ENCODE measurements at places on chromosomes 1 and 21. TPM values are rescaled to one million over a fixed set of nuclear protein-coding genes. Genes with fewer than 3 reads are reported as not detected.

DNA sequence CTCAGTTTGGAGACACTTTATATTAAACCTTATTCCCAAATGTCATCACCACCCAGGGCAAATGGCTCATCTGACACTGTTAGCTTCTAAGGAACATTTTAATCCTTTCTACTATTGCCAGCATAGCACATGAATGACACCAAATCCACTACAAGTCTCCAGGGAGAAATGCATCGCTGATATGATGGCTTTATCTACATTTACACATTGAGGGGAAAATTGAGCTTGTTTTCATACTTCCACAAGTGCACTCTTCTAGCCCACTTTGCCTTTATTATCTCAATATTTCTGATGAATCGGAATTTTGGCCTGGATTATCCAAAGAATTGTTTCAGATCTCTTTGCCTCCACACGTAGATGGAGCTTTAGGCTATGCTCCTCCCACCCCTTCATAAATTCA is 75.4 kb downstream of the RUNX1 start:
- DNase-seq = no peak

DNA sequence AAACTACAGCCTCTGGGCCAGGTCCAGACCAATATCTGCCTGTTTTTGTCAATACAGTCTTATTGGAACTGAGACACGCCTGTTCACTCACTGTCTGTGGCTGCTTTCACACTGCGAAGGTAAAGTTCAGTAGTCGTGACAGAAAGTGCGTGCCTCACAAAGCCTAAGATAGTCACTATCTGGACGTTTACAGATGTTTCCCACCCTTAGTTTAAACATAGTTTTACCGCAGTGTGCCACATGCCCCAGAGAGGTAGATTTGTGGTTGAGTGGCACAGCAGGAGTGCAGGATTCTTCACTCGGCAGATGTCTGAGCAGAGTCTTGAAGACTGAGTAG is 61.9 kb downstream of the NFASC start:
- no peak for DNase-seq

The AK5 gene
- not detected for total RNA-seq

GRCh38 chr21:33171616-33172169 is 58.0 kb upstream of the IFNAR2 start:
- no peak for DNase-seq

DNA sequence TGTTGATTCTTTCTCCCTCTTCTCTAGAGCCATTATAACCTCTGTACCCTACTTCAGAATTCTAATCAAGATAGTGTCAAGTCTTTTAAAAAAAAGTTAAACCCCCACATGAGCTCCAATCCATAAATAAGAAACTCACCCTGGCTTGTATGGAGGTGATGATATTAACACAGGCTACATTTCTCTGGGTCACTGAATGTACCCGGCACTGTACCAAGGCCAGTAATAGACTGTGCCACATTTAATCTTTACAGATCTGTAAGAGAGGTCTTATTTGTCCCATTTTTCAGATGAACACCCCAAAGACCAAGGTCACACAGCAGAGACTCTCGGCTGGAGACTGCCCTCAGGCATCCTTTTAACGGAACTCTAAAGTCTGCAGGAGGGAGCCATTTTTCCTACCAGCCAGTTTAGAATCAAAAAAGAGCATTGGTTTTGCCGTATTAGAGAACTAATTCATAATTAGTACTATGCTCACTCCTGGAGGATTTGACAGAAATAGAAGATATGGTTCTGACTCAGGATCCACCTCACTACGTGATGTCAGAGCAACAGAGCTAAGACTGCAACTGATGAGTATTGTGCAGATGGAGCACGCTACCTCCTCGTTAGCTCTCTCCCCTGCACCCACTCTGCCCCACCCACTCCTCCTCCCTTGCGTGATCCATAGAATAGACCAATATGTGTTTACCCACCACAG is 217.2 kb upstream of the HOOK1 start:
- DNase-seq = no peak

GRCh38 chr1:95086949-95087533 is 14.3 kb upstream of the ALG14 start:
- no peak for DNase-seq

DNA sequence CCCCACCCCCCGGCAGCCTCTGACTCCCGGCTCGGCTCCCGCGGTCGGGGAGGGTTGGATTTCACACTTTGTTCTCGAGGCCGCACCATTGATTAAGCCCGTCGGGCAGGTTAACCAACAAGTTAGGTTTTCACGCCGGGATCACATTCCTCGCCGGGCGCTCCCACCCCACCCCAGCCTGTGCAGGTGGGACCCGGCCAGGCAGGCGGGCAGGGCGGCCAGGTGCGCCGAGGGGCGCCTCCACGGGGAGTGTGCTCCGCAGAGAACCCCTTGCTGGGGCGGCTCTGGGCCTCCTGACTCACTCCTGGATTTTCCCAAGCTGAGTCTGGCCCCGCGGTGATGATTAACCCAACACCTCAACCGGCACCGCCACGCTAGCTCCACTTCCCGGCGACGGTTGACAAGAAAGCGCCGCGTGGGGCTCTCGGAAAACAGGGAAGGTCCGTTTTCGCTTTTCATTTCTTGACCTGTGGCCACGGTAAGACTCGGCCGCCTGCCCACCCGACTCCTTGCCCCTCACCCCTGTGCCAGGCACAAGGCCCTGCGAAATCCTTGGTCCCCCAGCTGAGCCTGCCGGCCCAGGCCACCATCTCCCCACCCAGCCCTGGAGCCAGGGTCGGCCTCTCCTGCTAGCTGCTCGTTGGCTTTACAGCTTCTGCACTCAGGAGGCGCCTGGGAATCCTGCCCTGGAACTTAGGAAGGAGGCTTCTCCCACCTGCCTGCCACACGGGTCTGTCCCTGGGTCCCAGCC is 8.8 kb upstream of the TTLL10 start:
- peak; percentile 51 for DNase-seq

GRCh38 chr21:16863908-16864307 is 648.9 kb upstream of the CXADR start:
- DNase-seq = no peak

GRCh38 chr21:46284077-46284644 is 1.2 kb downstream of the MCM3AP start:
- DNase-seq = no peak

- DNase-seq = no peak
Observed at GRCh38 chr1:228923973-228924686, 188.9 kb downstream of the RHOU start.

GRCh38 chr1:194103101-194103500 is 916.7 kb upstream of the B3GALT2 start:
- DNase-seq = no peak

- no peak for DNase-seq
Observed at GRCh38 chr1:174174461-174175329, 15.4 kb downstream of the RABGAP1L start.

GRCh38 chr21:39004634-39005501 is 178.4 kb downstream of the PSMG1 start:
- no peak for DNase-seq

The CD48 gene
- total RNA-seq = 0.76 TPM

- DNase-seq = no peak
Observed at GRCh38 chr1:182685215-182685614, 828 bp upstream of the RGS8 start.

- no peak for DNase-seq
Observed at GRCh38 chr1:14495996-14496395, 102.5 kb upstream of the KAZN start.

- no peak for DNase-seq
Observed at GRCh38 chr1:183898001-183898396, 93.1 kb downstream of the RGL1 start.

GRCh38 chr1:234845097-234845660 is 235.2 kb upstream of the IRF2BP2 start:
- DNase-seq = no peak

- DNase-seq = no peak
Observed at GRCh38 chr1:172612478-172612877, 46.4 kb upstream of the FASLG start.

The LRRC53 gene
- not detected for total RNA-seq

GRCh38 chr1:6123083-6123482 is 57.0 kb downstream of the CHD5 start:
- no peak for DNase-seq

GRCh38 chr1:71236503-71236902 is 155.7 kb upstream of the ZRANB2 start:
- DNase-seq = no peak

- no peak for DNase-seq
Observed at GRCh38 chr1:77781683-77782082, 2.2 kb downstream of the MIGA1 start.

The OR14K1 gene
- total RNA-seq = not detected

The ZBTB8B gene
- total RNA-seq = not detected

DNA sequence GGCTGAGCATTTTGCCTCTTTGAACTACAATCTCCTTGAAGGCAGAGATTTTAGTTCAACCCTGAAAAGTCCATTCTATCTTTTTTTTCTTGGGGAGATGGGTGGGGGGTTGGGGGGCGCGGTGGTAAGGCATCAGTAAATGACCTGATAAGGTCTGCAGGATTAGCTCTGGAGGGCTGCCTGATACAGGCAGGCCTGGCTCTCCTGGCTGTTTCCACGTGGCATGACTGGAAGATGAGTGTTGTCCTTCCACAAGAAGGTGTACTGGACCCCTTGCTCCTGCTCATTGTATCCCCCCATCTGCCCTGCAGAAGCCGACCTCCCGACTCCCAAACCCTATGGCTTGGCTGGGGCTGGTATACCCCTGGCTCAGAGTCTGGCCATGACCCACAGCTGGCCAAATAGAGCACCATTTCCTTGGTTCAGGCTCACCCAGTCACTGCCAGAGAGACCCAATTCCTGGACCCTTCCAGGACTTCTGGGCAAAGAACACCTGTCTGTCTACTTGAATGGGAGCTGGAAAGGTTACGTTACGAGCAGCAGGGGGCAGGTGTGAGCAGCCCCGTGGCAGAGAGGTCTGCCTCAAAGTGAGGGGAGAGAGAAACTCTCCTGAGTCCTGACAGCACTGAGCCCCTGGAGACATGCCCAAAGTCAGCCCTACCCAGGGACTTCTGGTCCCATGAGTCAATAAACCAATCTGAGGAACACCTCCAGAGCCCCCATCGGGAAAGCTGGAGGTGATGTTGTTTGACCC is 17.0 kb downstream of the DHRS3 start:
- DNase-seq = no peak

DNA sequence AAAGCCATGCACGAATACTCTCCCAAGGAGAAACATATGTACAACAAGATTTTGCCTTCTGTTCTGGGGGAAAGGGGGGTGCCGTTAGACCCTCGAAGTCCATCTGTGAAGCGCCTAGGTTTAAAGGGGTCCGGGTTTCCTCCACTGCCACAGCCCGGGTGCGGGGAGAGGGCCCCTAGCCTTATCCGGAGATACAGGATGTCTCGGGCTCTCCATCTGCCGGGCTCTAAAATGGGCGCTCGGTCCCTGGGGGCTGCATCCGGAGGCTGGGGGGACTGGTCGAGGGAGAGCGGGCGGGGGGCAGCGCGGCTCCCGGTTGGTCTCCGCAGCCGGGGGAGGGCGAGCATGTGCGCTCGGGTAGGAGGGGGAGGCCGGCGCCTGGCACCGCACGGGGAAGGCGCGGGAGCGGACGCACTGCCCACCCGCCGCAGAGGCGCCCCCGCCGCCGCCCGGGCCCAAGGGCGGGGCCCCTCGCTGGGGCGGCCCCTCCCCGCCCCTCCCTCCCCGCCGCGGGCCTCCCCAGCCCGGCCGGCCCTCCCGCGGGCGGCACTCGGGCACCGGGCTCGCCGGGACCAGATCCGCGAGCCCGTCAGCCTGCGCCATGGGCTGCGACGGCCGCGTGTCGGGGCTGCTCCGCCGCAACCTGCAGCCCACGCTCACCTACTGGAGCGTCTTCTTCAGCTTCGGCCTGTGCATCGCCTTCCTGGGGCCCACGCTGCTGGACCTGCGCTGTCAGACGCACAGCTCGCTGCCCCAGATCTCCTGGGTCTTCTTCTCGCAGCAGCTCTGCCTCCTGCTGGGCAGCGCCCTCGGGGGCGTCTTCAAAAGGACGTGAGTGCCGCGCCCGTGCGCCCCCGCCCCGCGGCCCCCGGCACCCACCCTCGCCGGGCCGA is 63.1 kb downstream of the ELK4 start:
- DNase-seq = no peak

DNA sequence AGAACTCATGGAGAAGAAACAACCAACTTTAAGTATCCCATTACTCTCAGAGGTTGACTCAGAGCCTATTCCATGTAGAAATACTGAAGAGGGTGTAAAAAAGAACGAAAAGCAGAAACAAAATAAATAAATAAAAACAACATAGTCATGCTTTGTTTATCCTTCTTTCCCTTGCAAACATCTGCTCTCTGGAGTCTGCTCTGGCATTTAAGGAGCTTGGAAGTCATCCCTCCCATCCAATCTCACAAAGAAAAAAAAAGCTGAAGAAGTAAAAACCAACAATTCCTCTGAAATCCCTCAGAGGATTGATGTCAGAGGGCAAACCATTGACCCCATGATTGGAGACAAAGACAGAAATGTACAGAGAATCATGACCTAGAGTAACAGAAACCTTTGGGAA is 302.6 kb upstream of the GREM2 start:
- DNase-seq = no peak

DNA sequence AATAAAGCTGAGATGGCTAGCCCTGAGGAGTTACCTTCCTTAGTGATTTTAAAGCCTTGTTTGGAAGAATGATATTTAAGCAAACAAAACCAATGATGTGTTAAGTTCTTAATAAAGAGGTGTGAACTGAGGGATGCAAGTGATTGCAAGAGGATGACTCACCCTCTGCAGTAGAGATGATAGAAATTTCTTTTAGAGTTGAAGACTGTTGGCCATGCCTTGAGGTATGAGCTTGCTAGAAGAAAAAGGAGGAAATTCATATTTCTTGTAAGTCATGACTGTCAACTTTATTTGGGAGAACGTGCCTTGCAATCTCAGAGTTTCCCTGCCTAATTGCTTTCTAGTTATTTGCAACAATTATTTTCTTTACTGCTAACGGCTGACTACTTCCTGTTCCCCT is 94.7 kb downstream of the PLA2G4A start:
- DNase-seq = no peak

- no peak for DNase-seq
Observed at GRCh38 chr1:209577346-209577745, 6.2 kb upstream of the CAMK1G start.

GRCh38 chr21:45248893-45249381 is 38.8 kb downstream of the POFUT2 start:
- DNase-seq = no peak

Measured in psoas muscle (tissue), 8 donors.